ENCODE measurements at places on chromosomes 2 and 18. TPM values are rescaled to one million over a fixed set of nuclear protein-coding genes. Genes with fewer than 3 reads are reported as not detected.

Gene IFIH1
- total RNA-seq = 12.3 TPM

Gene GALNT14
- total RNA-seq = 1.7 TPM

Gene OSR1
- total RNA-seq = 5.9 TPM

Gene SLC9A4
- not detected for total RNA-seq

Gene PDE11A
- total RNA-seq = 0.25 TPM

- no peak for DNase-seq
- no peaks in the 10 kb centered on the region for H3K36me3 ChIP-seq
- no peak overlapping the region for H3K4me3 ChIP-seq
Observed at GRCh38 chr2:29705616-29706015, 215.8 kb downstream of the ALK start.

DNA sequence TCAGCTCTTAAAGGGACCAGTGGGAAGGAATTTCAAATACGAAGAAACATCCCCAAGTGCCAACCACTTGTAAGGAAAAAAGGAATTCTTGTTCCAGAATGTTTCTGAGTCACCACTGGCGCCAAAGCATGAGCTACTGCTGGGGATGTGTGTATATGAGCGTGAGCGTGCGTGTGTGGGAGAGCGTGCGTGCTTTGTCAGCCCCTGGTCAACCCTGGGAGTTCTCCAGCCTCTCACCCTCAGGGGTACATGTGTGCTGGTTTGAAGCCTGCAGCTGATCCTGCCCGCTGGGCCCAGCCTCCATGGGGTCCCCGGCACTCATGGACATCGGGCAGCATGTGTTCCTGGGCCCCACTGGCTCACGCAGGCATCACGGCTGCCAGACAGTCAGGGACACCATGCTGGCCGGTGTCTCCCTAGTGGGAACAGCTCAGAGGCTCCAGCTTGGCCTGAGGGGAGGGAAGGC is 17.1 kb downstream of the HS6ST1 start:
- H3K27ac ChIP-seq = peak overlapping the region; percentile 43
- no peak overlapping the region for H3K4me3 ChIP-seq
- H3K36me3 ChIP-seq = no peaks in the 10 kb centered on the region
- no peak for DNase-seq

DNA sequence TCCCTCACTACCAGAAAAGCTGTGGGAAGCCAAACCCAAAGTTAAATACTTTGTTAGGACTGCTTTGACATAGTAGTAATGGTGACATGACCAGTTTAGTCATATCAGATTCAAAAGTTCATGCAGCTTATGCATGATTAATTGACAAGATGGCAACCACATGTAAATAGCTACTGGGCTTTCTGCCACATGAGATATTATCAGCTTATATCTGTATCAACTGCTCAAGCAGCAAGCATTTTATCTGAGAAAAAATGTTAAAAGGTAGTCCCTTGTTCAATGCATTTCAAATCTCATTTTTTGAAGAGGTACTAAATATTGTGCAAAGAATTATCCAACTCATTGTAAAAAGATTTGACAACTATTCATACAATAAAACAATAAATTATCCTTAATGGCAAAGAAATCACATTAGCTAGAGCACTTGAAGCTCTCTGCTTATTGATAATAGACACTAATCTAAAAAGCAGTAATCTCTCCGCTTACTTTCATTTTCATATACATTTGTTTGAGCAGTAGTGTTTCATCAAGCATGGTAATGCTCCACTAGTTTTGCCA is 993.6 kb upstream of the NXPH2 start:
- H3K27ac ChIP-seq = no peak overlapping the region
- H3K27me3 ChIP-seq = no peaks in the 10 kb centered on the region
- no peak for DNase-seq
- H3K4me1 ChIP-seq = no peaks in the 10 kb centered on the region

- no peak overlapping the region for H3K27ac ChIP-seq
- H3K27me3 ChIP-seq = no peaks in the 10 kb centered on the region
- H3K4me3 ChIP-seq = no peak overlapping the region
- no peaks in the 10 kb centered on the region for H3K36me3 ChIP-seq
- no peak for DNase-seq
- H3K4me1 ChIP-seq = no peaks in the 10 kb centered on the region
Observed at GRCh38 chr2:180040146-180040925, 33.2 kb upstream of the CWC22 start.

DNA sequence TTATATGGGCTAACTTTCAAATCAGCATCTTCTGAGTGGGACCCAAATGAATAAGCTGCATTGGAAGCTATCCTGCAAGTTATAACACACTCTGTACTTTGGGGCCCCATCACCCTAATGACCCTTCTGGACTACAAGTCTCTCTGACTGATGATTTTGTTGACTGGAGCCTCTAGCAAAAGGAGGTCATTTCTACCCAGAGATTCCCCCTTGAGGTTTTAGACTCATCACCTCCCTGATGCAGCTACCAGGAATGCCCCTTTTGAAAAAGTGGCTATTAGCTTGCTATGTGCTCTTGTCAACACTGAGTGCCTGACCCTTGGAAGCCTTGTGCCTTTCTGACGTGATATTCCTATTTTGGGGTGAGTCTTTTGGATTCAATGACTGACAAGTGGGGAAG is 54.5 kb upstream of the NEMP2 start:
- DNase-seq = no peak
- no peak overlapping the region for H3K27ac ChIP-seq
- no peaks in the 10 kb centered on the region for H3K27me3 ChIP-seq
- H3K36me3 ChIP-seq = no peaks in the 10 kb centered on the region

DNA sequence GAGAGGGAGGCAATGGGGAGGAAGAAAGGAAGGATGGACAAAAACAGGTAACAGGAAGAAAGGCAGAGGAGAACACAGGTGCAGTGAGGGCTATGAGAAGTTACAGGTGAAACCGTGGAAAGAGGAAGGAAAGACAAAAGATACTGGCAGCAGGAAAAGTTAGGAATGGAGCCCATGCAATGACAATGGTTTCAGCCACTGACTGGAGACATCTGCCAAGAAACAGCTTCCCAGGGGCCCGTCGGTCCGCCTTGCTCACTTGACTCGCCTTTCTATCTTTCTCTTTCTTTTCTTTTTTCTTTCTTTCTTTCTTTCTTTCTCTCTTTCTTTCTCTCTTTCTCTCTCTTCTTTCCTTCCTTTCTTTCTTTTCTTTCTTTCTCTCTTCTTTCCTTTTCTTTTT is 37.5 kb downstream of the ST8SIA5 start:
- H3K4me3 ChIP-seq = no peak overlapping the region
- H3K4me1 ChIP-seq = peaks cover 8% of the 10 kb centered on the region
- no peak overlapping the region for H3K27ac ChIP-seq
- no peaks in the 10 kb centered on the region for H3K27me3 ChIP-seq
- no peak for DNase-seq
- no peaks in the 10 kb centered on the region for H3K36me3 ChIP-seq

DNA sequence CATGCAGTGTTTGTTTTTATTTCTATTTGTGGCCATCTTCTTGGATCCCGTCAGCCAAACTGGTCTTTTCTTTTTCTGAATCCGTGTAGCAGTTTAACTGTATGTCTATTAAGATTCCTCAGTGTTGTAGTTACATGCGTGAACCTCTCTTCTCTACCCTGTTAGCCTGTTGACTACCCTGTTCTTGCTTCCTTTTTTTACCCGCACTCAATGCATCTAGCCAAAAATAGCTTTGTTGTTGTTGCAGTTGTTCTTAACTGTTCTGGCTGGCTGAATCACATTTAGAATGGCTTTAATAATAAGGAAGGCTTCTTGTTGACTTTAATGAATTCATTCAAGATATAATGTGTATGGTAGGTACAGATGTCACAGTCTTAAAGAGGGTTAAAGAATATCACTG is 137.1 kb downstream of the LCLAT1 start:
- H3K4me3 ChIP-seq = no peak overlapping the region
- no peaks in the 10 kb centered on the region for H3K27me3 ChIP-seq
- no peaks in the 10 kb centered on the region for H3K36me3 ChIP-seq
- no peaks in the 10 kb centered on the region for H3K4me1 ChIP-seq
- no peak overlapping the region for H3K27ac ChIP-seq

GRCh38 chr2:72734432-72734831 is 91.4 kb downstream of the EXOC6B start:
- no peak overlapping the region for H3K27ac ChIP-seq
- no peaks in the 10 kb centered on the region for H3K4me1 ChIP-seq
- no peak for DNase-seq

Data from vagina (tissue), 2 donors.